ENCODE measurements at places on chromosomes 4 and X.

GRCh38 chr4:151931563-151931962 is 170.8 kb upstream of the GATB start:
- peak; percentile 17 for DNase-seq

- no peak for DNase-seq
Measured at GRCh38 chr4:86664959-86665358, 70.8 kb downstream of the PTPN13 start.

- no peak for DNase-seq
Measured at GRCh38 chrX:39204945-39205344, 403.7 kb downstream of the MID1IP1 start.

DNA sequence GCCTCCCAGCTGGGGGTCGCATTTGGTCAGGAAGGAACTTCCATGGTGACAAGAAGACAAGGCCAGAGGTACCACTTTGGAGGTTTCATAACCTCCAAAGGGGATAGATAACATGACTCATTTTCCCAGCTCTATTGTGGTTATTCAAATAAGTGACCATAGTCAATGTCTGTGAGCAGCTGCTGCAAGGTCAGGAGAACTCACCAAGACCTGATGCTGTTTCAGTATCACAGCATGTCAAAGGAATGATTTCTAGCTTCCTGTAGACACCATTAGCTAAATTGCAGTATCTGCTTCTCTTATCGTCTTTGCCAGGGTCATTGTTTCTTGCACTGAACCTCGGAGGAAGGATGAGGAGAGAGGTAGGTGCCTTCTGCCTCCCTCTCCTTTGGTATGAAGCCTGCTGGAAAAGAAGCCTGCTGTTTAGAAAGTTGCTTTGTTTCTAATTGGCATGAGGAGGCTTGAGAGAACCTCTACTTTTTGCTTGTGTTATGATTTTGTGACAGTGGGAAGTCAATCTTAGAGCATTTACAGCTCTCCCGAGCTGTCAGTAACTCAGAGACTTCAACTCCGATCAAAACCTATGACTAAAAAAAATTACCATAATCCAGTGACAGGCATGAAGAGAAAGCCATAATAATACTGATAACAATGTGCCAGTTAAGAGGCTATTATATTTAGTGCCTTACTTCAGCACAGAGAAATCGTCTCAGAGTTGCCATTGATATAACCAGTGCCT is 38.0 kb upstream of the GATB start:
- DNase-seq, result no peak

GRCh38 chr4:67604749-67605148 is 46.2 kb downstream of the STAP1 start:
- DNase-seq, result no peak

DNA sequence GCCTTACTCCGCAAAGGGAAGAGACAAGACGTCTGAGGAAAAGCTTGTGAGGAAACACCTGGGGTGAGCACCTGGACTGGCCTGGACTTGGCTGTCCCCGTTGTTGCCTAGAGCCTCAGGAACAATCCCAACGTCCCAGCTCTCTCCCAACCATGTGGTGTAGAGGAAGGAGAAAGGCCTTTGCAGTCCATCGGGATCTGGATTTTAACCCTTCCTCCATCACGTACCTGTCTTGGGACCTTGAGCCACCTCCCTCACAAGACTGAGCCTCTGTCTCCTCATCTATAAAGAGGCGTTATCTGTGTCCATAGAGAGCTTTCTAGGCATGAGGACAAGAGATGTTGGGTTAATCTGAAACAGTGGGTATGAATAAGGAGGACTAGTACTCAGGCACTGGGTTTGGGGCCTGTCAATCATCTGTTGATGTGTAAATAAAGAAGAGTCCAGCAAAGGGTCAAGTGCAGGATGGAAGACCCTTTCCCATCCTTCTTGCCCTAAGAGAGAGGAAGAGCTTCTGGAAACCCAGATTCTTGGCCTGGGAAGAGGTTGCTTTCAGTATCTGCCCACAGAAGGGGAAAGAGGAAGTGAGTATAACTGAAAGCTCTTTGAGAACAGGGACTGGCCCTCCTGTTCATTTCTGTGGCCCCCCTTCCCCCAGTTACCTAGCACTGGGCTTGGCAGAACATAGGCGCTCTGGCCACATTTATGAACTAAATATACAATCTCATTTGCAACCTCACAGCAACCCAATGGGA is 137.1 kb downstream of the PJA1 start:
- DNase-seq, result no peak

- DNase-seq, result no peak
Measured at GRCh38 chr4:39759569-39759968, 61.6 kb downstream of the UBE2K start.
